Renal pelvis (tissue), 12 donors: ENCODE measurements at places on chromosomes 16 and 17.

DNA sequence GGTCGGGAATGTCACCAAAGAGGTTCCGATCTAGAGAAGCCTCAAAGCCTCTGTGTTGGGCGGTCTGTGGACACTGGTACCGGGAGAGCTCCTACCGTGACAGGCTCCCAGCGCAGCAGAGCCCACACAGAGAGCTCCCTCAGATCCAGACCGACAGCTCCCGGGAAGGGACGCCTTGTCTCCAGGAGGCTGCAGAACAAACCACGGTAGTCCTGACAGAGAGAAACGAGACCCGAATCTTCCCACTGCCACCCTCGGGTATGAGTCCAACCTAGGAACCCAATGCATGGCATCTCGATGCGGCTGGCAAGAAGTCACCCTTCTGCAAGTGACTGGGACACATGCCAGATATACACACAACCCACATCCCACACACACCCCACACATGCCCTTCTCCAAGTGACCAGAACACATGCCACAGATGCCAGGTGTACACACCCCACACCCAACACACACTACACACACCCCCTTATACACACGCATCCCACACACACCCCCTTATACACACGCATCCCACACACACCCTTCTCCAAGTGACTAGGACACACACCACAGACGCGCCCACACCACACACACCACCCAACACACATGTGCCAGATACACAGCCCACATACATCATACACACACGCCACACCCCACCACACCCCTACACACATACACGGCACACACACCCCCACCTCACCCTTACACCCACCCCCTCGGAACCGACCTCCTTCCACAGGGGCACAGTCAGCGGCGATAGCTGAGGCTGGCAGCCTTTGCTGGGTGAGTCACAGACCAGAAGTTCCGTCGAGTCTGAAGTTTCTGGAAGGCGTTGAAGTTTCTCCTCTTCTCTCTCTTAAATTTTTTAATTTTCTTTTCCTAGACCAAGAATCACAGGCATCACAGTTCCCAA lies 15.9 kb upstream of the CYTH1 start:
- DNase-seq, result no peak

DNA sequence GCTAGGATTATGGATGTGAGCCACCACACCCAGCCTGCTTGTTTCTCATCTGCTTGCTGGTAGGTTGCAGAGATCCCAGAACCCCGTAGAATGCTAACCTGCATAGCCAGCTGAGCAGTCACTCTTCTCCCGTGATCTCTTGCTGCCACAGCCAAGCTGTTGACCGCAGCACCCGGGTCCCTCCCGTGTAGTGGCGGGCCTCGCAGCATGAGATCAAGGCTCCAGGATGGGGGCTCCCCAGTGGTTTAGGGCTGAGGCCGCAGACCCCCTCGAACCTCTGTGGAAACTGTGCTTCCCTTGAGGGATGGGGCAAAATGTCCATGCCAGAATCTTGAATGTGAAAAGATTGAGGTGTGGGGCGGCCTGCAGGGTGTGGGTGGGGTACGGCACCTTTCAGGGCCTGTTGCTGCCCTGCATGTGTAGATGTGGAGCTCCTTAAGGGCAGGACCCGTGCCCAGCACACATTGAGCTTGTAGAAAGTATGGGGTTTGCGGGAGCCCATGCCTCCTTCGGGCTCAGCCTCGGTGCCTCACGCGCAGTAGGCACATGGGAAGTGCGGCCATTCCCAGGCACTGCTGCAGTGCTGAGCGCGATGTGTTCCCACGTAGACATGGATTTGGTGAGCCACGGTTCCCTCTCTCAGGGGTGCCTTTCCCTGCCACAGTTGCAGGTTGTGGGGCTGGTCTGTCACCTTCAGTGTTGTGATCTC lies 99.9 kb downstream of the BANP start:
- no peak for DNase-seq

DNA sequence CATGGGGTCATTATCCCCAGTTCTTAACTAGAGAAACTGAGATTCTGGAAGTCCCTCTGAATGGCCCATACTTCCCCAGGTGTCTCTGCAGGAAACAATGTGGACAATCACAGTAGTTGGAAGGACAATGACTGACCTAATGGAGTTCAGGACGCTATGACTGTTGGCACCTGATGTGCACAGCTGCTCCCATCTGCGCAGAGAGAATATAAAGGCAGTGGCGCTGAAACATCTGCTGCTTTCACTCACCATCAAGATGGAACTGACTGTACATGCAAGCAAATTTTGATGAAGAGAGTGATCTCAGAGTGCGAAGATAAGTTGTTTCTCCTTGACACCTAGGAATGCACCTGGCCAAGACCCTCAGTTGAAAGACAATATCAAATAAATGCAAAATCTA lies 395.7 kb upstream of the ASIC2 start:
- DNase-seq, result no peak

DNA sequence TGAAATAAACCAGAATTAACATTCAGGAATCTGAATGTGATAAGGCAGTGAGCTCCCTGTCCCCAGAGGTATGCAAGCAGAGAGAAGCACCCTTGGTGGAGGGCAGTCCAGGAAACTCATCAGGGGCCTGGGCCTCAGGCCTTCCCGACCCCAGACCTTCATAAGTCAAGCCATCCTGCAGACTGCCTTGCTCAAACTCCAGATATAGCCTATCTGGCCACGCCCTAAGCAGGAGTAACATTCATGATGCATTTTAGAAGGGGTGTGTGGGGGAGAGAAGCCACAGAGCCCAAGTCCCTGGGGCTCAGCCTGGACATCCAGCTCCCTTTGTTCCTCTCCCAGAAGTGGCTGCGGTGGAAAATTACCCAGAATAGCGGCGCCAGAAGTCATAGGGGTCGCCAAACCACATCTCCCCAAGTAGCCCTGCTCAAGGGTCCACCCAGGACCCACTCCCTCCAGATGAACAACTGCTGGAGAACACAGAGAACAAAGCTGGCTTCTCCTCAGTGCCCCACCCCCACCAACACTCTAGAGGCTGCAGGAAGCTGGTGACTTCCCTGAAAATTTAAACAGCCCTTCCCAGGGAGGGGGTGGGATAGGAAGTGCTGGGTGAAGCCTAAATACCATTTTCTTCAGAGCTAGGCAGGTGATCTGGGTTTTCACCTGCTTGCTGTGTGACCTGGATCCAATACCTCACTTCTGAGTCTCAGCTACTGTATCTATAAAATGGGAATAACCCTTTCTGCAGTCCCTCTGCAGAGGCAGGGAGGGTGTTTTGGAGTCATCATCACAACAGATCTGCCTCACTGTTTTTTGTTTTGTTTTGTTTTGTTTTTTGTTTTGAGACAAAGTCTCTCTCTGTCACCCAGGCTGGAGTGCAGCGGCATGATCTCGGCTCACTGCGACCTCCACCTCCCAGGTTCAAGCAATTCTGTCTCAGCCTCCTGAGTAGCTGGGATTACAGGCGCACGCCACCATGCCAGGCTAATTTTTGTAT lies 1.5 kb upstream of the SREBF1 start:
- DNase-seq, result peak; percentile 57

- no peak for DNase-seq
These were observed 108.1 kb downstream of the PMP22 start for GRCh38 chr17:15157051-15157450.

DNA sequence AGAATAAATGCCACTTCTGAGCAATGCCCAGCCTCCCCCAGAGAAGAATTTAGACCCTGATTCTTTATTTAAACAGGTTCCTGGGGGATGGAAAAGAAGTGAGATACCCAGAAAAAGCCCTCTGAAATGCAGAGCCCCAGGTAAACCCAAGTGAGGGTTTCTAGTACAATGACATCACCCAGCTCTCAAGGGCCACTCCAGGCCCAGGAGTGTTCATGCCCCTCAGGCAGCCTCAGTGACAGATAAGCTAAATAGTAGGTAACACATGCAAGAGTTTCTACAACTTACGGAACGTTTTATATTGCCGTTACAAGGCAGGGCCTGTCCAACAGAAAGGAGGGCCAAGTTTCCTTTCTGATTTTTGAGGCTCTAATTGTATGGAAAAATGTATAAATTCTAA lies 683.7 kb upstream of the SALL1 start:
- DNase-seq, result no peak

DNA sequence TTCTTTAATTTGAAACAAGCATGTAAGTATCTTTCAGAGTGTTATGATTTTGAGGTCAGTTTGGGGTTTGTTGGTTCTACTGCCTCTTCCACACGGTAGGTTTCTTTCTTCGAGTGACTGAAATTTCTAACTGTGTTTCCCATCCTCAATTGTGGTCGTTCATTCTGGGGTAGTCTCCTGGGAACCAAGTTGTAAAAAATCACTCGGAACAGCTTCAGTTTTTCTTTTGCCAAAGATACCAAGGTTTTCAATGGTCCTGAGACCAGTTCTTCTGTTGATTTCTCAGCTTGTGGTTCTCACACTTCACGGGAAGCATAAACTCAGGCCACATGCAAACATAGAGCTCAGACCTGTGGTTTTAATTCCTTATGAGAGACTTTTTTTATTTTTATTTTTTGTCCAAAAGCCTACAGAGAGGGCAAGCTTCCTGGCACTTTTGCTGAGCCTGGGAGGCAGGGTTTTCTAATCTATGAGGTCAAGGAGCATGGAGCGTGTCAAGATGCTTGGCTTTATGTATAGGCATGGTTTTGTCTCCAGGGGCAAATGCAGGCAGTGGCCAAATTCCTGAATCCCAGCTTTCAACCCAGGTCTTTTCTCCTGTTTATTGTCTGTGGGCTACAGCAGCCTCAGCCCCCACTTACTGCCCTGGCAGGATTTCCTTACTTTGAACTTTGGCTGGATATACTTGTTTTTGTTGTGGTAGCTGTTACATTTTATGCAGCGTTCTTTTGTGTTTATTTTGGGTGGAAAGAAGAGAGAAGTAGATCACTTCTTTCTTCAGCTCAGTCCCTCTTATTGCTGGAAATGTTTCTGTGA lies 32.9 kb downstream of the HS3ST3A1 start:
- no peak for DNase-seq

GRCh38 chr16:29991571-29991904 lies 3.9 kb downstream of the HIRIP3 start:
- DNase-seq, result no peak

GRCh38 chr17:29761040-29761761 lies 138.5 kb upstream of the CORO6 start:
- DNase-seq, result peak; percentile 82

DNA sequence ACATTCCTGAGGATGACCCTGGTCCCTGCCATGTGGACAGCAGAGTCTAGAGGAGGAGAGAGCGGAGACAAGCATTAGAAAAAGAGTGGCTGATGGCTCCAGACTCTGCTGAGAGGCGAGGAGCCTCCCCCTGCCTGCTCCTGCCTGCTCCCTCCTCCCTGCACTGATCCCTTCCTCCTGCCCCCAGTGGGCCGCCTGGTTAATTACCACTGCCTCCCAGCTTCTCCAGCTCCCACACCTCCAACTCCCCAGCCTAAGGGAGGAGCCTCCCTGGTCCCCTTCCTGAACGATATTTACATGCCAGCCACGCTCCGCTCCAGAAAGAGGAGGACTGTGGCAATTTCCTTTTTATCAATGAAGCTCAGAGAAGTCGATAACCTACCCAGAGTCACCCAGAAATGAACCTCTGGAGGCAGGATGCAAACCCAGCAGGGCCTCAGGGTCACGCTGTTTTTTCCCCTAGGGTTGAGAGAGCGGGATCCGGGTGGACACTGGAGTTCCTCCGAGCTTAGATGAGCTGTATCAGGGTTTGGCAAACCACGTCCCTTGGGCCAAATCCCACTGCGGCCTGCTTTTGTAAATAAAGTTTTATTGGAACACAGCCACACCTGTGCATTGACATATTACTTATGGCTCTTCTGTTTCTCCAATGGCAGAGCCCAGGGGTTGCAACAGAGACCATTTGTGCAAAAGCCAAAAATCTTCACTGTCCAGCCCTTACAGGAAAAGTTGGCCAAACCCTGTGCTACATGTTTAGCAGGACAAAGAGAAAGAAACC lies 27.1 kb upstream of the JPH3 start:
- DNase-seq, result peak; percentile 42

DNA sequence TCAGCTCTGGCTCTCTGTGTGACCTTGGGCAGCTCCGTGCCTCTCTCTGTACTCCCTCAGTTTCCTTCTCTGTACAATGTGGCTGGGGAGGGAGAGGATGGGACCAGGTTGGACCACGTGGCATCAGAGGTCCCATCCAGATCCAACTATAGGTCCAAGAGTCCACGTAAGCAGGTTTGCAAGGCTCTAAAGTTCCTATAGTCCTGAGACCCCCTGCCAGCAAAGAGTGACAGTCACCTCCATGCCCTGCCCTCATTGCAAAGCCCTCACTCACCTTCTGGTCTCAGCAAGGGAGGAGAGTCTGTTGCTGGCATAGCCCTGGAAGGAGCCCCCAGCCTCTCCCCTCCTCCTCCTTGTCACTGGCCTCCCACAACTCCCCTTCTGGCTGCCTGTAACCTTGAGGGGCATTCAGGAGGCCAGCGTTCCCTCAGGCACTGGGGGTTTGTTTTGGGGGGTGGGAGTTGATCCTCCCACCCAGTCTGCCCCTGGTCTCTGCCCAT lies 6.1 kb upstream of the DRC7 start:
- DNase-seq, result no peak
